ENCODE measurements at places on chromosomes 3 and 15.

DNA sequence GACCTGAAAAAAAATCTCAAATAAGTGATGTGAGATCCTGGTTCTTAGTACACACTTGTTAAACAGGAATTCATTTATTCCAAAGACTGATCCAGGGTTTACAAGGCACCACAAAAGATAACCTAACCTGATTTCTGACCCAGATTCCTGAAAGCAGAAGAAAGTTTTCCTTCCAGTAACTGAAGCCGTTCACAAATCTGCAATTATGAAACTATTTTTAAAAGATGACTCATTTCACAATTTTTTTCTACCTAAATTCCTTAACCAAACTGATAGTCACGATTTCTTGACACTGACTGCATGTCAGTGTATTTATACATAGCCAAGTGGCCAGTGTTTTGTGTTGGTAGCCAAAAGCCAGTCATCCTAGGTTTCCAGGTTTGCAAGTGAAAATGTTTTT is 17.1 kb downstream of the SLC9A9 start:
- no peak for DNase-seq

- DNase-seq, result no peak
Measured at GRCh38 chr3:129344540-129345220, 66.0 kb downstream of the HMCES start.

- no peak for DNase-seq
Measured at GRCh38 chr15:80880086-80880485, 100.9 kb downstream of the CEMIP start.

DNA sequence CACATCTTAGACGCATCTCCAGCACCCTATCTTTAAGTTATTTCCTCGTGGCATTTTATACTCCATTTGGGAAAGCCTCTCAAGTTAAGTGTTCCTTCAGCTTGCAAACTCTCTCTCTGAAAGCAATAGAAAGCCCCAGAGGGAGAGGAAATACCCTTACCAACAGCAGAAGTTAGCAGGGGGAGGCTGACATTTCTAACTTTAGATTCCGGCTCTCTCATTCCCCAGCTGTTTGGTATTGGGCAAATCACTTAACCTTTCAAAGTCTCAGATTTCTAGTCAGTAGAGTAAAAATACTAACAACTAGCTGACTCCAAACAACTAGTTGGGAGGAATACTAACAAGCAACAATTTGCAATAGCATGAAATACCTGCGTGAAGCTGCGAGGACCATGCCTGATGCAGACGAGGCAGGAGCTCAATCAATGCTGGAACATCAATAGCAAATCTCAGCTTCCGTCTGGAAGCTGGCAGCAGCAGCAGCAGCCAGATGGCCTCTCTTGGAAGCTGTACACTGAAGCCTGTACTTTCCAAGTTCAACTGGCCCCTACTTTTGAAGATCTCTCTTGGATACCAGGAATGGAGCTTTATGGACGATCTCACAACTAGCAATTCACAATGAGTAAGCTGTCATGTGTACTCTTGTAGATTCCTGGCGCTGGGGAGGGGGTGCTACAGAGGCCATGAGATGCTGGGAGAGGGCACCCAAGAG is 47.8 kb downstream of the THBS1 start:
- no peak for DNase-seq

DNA sequence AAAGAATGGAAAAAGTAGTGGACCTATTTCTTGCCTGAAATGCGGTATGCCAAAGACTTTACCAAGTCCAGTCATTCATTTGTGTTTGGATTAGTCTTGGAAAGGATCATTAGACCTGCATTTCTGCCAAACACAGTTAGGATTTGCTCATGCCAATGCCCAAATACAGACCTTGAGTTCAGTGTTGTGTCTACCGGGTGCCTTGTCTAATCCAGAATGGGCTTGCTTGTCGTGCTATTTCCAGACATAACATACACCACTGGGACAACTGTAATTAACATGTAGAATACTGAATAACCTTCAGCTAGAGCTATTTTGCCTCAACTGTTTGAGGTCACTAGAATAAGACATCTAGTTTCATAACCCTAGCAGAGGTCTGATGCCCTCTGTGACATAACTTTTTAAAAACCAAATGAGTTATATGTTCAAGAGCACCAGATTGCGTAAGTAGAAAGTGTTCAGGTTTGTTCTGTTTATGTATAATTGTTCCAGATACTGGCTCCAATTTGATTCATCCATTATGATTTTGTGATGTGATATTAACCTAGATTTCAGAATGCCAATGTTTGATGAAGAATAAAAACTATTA is 145.3 kb upstream of the DPH6 start:
- no peak for DNase-seq

GRCh38 chr3:176789281-176789705 is 408.0 kb downstream of the TBL1XR1 start:
- DNase-seq, result no peak

- no peak for DNase-seq
Measured at GRCh38 chr3:12483872-12484197, 445 bp upstream of the TSEN2 start.

GRCh38 chr15:61655881-61656280 is 404.4 kb downstream of the VPS13C start:
- DNase-seq, result no peak

DNA sequence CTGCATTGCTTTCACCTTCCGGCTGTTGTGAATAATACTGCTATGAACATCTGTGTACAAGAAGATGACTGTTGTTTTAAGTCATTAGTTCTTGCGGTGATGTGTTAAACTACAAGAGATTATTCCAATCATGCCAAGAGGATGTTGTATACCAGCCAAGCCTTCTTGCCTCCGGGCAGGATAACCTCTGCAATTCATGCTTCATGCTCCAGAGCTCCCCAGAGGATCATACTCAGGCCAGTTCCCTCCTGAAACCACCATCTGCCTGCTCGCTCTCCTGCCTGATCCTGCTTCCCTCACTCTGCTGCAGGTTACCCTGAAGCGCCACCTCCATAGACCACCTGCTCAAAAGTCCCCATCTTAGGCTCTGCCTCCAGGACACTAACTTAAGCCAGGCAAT is 187.1 kb upstream of the PROK2 start:
- DNase-seq, result no peak

Data from activated CD4-positive, alpha-beta T cell treated with anti-CD3 and anti-CD28 coated beads, Interleukin-2, amount 50 U/mL, for 48 hours (primary cell).